Skeletal muscle tissue (tissue), 5 donors: ENCODE measurements at places on chromosomes 3 and 15. TPM values are rescaled to one million over a fixed set of nuclear protein-coding genes. Genes with fewer than 3 reads are reported as not detected.

Gene RTP4
- 1.0 TPM for total RNA-seq

Gene LRRC31
- not detected for total RNA-seq

Gene ETFA
- total RNA-seq = 129 TPM

Gene GUCA1C
- not detected for total RNA-seq

Gene ADIPOQ
- total RNA-seq = 16.7 TPM

Gene TRAT1
- under 0.01 TPM for total RNA-seq
